Activated effector memory CD4-positive, alpha-beta T cell treated with Interleukin-2 at 50 U/mL for 16 hours (primary cell): ENCODE measurements at places on chromosomes 7 and 10.

- DNase-seq, result no peak
Measured at GRCh38 chr10:78551184-78552005, 517.4 kb upstream of the ZMIZ1 start.

- no peak for DNase-seq
Measured at GRCh38 chr10:106661133-106661766, 503.3 kb downstream of the SORCS1 start.

DNA sequence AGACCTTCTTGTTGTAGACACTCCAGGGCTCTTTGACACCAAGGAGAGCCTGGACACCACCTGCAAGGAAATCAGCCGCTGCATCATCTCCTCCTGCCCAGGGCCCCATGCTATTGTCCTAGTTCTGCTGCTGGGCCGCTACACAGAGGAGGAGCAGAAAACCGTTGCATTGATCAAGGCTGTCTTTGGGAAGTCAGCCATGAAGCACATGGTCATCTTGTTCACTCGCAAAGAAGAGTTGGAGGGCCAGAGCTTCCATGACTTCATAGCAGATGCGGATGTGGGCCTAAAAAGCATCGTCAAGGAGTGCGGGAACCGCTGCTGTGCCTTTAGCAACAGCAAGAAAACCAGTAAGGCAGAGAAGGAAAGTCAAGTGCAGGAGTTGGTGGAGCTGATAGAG, 5.5 kb downstream of the GIMAP7 start:
- peak; percentile 25 for DNase-seq

GRCh38 chr7:137652721-137653120, 194.1 kb downstream of the DGKI start:
- DNase-seq, result no peak

DNA sequence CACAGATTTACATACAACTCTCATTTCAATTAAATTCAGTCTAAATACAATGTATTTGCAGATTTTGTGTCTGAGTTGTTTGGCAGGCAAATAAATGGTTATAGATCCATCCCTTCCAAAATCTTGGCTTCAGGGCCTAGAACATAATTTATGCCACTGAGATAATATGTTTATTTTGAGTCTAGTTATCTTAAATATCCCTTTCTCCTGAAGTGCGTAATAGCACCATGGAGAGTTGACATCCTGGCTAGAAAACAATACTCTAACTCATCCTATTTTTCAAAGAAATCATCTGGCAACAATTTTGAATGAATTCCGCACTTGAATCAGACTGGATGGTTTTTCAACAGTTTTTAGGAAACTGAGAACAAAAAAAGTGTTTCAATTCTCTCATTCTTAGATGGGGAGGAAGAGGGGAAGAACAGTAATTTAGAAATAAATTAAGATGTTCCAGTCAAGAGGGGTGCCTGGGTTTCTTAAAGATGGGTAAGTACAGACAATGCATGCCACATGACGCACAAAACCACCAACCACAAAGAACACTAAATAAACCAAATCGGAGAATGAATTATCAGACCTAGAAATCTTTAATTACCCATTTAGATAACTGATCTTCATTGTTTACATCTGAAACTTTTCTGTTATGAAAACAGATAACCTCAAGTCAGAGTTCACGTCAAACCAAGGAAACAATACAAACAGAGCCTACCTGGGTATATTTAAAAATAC, 228.7 kb upstream of the PTN start:
- no peak for DNase-seq

GRCh38 chr10:100970914-100971811, 1.9 kb downstream of the SEMA4G start:
- no peak for DNase-seq

GRCh38 chr7:151865070-151865670, 11.7 kb downstream of the PRKAG2 start:
- DNase-seq, result no peak

GRCh38 chr10:109971634-109972033, 36.1 kb upstream of the ADD3 start:
- no peak for DNase-seq

GRCh38 chr7:110943701-110944345, 147.1 kb upstream of the LRRN3 start:
- no peak for DNase-seq

GRCh38 chr10:88471899-88472298, 111.2 kb downstream of the RNLS start:
- DNase-seq, result no peak

- no peak for DNase-seq
Measured at GRCh38 chr10:44950326-44951225, 9.0 kb upstream of the RASSF4 start.

DNA sequence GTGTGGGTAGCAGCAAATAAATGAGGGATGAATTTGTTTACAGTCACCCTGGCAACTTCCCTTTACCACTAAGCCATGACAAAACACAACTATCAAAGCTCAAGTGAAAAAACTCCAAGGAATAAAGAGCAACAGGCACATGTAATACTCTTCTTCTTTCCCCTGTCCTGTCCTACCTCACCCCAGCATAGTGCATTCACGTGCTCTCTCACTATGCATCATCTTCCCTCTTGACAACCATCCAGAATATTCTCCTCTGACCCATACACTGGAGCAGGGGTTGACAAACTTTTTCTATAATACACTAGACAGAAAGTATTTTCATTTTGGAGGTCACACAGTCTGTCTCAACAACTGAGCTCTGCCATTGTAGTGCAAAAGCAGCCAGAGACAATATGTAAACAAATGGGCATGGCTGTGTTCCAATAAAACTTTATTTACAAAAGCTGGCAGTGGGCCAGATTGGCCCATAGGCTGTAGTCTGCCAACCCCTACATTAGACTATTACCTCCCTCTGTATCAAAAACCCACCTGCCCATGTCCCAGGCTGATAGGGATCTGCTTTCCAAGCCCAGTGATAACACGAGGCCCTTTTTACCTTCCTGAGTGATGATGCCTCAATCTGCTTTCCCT, 354.5 kb downstream of the FGFR2 start:
- no peak for DNase-seq

DNA sequence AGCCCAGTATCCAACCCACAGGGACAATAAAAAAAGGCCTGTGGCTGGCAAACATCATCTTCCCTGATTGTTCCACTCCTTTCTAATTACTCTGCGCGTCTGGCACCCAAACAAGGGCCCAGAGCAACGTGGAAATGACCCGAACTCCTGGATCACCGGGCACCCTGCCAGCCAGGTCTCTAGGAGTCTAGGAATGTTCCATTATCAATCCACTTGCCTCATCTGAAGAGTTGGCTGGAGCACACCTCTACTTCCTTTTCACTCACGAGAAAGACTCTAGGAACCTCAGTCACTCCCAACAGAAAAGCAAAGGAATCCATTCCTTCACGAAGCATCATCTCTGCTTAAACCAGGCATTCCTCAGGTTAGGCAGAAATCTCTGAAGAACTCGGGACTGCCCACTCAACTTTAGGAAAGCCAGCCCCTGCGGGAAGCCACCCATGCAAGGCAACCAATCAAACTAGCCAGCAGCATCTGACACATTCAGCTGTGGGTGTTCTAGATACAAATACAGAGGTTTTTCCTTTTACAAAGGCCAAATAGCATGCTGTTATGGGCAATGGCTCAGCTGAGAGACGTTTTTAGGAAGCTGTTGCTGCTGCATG, 37.7 kb downstream of the ATXN7L1 start:
- no peak for DNase-seq

DNA sequence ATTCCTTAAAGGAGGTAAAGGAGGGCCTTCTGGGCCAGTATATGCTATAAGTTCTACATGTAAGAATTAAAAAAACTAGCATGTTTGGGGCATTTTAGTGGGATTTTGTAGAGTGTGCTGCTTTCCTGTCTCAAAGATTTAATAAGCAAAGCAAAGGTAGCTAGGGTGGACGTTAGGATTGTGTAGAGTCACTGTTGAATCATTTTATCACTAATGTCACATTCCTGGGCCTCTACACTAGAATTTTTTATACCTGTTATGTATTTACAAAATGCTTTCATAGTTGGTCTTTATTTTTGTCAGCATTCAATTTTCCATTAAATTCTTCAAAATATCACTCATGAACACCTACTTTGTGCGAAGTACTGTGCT, 139.4 kb upstream of the PHYHIPL start:
- no peak for DNase-seq

DNA sequence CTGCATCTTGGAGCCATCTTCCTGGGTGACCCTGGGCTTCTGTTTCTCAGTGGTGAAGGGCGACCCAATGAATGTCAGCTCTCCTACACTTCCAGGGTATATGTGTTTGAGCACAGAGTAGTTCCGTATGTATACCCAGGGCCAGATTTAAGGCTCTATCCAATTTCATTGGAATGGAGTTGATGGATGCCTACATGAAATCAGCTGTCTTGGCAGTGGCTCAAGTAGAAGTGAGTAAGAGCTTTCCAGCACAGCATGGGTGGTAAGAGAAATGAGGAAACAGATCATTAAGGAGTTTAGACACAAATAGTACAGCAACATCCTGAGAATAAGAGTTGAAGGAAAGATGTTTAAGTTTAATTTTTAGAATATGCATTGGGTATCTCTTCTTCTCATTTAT, 433.0 kb downstream of the PAXIP1 start:
- no peak for DNase-seq

DNA sequence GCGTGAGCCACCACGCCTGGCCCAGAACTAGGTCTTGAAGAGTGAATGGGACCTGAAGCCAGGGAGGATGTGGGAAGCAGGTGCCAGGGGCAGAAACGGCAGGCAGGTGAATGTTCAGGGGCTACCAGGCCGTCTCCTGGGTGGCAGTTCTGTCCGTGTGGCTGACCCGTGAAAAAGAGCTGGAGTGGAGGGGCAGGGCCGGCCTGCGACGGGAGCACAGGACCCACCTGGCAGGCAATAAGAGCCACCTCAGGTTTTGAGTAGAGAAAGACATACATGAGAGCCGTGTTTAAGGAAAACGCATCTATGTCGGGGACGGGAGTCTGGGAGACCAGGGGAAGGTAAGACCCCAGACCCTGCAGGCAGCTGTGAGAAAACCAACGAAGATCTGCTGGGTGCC, 70.7 kb upstream of the ATP6V0A4 start:
- DNase-seq, result no peak

- DNase-seq, result no peak
Measured at GRCh38 chr10:86152911-86153310, 213.7 kb downstream of the GRID1 start.

DNA sequence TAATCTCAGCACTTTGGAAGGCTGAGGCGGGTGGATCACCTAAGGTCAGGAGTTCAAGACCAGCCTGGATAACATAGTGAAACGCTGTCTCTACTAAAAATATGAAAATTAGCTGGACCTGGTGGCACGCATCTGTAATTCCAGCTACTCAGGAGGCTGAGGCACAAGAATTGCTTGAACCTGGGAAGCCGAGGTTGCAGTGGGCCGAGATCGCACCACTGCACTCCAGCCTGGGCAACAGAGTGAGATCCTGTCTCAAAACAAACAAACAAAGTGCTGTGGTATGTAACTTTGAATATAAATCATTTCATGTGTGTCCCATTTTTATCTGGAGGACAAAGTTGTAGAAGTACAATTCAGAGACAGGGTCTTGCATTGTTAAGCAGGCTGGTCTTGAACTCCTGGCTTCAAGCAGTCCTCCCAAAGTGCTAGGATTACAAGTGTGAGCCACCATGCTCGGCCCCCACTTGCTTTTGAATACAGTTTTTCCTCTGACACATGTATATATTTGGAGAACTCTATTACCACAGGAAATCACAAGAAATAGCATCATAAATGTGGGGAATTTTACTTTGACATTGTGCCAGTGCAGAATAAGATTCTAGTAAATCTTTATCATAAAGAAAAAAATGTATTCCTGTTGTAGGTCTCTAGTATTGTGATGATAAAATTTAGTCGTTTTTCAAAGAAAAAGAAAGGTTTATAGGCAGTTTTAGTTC, 32.6 kb downstream of the PTPN12 start:
- DNase-seq, result no peak

DNA sequence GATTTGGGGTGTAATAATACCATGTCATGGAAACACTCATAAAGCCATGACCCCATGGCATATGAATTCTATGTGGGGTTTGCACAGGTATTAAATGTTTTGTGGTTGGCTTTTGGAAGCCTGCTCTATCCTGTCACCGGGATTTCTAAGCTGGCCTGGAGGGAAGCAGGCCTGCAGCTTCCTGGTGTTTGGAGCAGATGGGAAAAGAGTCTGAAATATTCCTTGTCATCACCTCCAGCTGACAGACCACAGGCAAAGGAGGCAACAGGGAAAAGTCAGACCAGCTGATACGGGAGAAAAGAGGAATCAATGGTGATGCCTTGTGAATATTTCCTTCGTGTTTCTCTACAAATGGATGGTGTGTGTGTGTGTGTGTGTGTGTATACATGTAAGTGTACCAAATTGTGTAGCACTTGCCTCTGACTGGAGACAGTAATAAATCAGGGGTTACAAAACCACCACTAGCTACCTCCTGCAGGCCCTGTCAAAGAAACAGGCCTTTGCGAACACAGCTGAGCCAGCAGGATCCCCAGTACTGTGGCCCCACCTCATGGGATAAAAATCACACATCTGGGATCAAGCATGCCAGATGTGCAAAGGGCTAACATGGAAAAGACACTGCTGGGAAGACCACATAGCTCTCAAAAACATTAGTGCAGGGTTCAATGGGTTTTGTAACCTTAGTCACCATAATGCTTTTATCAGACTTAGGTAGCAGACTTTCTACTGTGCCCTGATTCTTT, 120.8 kb upstream of the HPS1 start:
- no peak for DNase-seq

DNA sequence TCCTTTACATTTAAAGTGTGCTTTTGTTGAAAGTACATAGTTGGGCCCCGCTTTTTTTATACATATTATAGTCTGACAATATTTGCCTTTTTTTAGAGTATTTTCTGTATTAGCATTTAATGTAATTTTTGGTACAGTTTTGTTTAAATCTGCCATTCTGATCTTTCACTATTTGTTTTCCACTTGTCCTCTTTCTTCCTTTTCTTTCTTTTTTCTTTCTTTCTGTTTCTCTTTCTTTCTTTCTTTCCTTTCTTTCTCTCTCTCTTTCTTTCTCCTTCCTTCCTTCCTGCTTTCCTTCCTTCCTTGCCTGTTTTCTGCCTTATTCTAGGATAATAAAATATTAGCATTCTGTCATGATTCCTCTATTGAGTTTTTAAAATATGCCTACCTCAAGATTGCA, 9.5 kb downstream of the LIPK start:
- DNase-seq, result no peak

GRCh38 chr10:99815621-99816020, 33.2 kb downstream of the ABCC2 start:
- no peak for DNase-seq

DNA sequence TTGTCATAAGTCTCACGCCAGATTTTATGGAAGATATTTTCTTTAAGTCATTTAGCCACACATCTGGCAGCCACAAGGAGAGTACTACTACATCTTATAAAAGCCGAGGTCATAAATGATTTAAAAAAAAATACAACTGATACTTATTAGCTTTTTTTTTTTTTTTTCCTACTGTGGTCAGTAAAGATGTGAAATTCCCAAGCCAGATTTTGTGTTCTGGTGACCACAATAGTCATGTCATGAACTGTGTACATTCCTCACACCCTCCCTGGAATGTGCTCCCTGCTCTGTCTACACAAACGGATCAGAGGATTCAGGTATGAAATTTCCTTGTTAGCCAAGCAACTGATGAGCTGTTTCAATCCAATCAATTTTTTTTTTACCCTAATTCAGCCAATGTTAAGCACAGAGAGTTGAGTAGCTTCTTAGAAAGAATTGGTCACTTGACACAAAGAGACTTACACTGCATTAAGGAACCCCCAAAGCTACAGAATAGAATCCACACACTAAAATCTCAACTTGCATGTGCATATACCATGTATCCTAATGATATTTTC, 54.7 kb downstream of the CHRM2 start:
- no peak for DNase-seq
